ENCODE measurements at places on chromosomes 7 and 10.

GRCh38 chr10:45580371-45581215 lies 92.0 kb downstream of the ZFAND4 start:
- no peak for DNase-seq

GRCh38 chr7:44920119-44920518 lies 34.8 kb upstream of the PURB start:
- no peak for DNase-seq

DNA sequence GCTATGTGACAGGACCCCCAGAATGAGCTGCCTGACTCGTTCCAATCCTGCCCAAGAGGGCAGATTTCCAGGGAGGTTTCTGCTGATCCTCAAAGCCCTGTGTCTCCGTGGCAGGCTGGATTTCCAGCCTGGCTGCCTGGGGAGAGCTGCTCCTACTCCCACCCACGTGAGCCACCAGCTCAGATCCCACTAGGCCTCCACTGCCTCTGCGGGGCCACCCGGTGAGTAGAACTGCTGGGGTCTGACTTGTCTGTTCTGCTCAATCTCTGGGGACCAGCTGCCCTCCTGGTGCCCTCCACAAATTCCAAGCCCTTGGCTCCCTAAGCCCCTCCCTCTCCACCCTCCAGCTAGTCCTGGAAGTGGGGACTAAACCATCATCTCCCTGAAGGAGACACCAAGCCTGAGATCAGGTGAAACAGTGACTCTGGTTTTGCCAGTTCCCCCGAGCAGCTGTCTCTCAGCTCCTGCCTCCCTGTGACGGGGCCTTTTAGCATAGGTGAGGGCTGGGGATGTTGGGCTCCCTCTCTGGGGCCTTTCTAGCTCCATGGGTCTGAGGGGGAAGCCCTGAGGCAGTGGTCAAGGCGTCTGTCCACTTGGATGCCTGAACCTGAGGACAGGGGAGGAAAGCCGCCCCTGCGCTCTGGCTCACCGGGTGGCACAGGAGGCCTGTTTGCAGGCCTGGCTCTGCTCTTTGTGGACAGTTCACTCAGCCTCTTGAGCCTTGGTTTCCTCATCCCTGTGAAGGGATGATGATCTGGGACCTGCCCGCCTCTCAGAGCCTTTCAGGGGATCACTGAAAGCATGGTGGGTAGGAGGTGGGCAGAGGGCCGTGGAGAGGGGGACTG lies 5.6 kb downstream of the FAM241B start:
- DNase-seq: no peak

DNA sequence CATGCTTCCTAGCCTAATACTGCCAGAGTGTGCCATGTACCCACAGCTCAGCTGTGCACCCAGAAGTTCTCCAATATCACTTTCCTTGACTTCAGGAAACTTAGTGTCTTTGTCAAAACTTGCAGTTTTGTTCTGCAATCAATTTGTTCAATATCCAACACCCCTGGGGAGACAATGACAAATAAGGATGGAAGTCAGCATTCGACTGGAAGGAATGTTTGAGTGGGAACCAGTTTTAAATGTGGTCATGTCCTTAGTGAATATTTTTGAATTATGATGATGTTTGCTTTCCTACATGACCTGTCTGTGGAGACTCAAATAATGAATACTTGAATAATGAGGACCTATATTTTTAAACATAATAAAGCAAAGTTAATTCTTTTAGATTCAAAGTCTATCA lies 112.0 kb downstream of the ANK3 start:
- no peak for DNase-seq

DNA sequence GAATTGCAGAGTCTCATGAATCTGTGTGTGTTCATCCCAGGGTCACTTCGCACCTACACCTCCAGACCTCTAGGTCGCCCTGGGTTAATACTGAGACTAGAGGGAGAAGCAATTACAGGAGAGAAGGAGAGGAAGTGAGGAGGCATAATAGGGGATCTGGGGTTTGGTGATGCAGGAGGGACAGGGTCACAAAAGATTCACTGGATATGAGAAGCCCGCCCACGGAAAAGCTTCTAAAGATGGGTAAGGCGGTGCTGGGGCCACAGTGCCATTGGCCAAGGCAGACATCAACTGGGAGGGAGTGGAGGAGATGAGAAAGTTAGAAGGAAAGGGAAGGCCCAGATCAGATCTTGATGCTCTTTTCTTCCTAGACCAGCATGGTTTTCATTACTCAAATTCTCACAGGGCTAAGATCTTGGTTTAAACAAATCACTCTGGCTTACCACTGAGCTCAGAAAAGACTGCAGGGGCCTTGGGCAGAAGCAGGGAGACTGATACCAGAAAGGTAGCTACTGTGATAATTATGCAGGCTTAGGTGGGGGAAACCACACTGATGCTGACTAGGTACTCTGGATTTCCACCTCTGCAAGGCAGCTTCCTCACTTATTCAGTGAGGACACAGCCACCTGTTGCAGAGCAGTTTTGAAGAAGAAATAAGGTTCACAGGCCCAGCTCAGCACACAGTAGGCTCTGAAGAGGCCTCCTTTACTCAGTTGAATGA lies 17.4 kb upstream of the ZNF273 start:
- no peak for DNase-seq

GRCh38 chr7:30145426-30145970 lies 10.7 kb downstream of the MTURN start:
- DNase-seq: no peak

- no peak for DNase-seq
Observed at GRCh38 chr10:110190170-110190569, 17.2 kb upstream of the MXI1 start.

DNA sequence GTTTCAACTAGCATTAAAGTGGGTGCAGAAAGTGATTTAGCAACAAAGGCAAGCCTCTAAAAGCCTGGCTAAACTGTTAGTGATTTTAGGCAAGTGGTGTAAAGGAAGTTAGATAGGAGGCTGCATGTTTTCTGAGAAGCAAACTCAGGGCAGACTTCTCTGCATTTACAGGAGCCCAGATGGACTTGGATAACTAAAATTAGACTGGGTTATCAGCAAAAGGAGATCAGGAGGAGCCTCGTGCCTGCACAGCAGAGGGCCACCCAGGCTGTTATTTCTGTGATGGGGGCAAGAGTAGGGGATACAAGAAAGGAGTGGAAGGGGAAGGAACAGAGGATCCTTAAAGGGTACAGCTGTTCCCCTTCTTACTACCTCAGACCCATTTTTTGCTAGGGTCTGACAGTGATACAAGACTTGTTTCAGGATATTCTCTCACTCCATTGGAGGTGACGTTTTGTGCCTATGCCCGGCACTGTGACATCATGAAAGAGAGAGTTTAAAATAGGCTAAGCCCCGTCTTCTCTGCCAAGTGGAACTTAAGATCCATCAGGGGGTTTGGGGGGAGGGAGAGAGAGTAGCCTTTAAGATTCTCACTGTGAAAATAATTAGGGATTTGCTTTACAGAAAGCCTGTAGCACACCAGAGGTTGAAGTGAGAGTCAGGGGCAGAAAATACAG lies 49.6 kb upstream of the PDCD4 start:
- peak; percentile 82 for DNase-seq

- DNase-seq: no peak
Observed at GRCh38 chr7:128017460-128017859, 13.8 kb downstream of the LRRC4 start.

GRCh38 chr10:2300231-2300630 lies 562.9 kb upstream of the ADARB2 start:
- DNase-seq: no peak

GRCh38 chr10:29736366-29737073 lies 101.7 kb upstream of the SVIL start:
- DNase-seq: peak; percentile 76

GRCh38 chr7:2242541-2243429 lies 759 bp downstream of the NUDT1 start:
- no peak for DNase-seq

DNA sequence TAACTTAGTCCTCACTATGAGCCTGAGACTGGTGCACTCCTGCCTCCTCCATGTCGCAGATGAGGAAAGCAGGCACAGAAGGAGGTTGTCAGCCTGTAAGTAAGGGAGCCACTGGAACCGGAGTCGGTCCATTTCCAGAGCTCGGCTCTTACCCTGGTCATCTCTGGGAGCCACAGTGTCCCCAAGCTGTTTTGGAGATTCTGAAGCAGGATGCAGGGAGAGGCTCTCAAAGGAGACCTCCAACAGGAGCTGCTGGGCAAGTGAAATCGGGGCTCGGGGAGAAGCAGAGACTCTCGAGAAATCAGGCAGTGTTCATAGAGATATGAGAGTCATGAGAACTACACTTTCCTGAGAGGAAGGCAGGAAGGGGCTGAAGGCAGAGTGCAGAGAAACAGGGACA lies 39.0 kb downstream of the VSTM4 start:
- DNase-seq: no peak

- no peak for DNase-seq
Observed at GRCh38 chr10:111506266-111507034, 429.6 kb downstream of the ADRA2A start.

DNA sequence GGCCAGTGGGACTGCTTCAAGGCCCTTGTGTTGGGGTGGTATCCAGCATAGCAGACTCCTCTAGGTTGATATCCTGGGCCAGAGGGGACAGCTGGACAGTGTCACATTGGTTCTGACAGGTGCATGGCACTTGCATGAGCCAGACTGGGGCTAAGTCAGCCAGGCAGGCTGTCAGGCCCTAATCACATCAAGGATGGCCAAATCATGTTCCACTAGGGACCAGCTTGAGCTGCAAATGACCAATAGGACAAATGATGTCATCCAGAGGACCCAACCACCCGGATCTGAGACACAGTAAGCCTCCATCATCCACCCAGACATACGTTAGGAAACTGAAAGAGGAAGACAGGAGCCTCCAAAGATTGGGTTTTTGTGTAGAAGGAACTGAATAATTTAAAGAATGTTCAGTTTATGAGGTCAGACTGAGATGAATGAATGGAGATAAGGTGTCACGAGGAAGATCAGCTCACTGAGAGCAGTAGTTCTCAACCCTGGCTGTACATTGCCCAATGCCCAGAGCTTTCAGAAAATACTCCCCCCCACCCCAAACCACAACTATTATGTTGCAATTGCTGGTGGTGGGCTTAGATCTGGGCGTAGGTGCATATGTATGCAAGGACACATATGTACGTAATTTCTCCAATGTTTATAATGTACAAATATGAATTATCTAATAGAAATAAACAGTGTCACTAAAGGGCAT lies 75.2 kb upstream of the INHBA start:
- DNase-seq: peak; percentile 27

DNA sequence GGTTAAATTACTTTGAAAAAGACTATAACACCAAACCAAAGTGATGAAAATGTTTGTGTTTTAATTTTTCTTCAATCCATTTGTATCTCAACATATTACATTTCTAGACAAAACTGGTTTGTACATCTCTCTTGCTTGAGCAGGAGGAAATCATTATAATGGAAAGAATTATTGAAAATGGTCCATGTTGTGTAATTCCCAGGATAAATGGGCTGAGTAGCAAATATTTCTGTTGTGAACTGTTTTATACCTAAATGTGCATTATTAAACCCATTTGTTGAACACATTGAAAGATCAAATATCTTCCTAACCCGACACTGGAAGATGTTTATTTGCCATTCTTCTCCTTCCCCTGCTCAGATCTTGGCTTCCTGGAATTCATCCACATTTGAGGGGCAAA lies 14.1 kb upstream of the CDK6 start:
- peak; percentile 83 for DNase-seq

GRCh38 chr7:78770422-78771410 lies 682.8 kb downstream of the MAGI2 start:
- DNase-seq: peak; percentile 34

DNA sequence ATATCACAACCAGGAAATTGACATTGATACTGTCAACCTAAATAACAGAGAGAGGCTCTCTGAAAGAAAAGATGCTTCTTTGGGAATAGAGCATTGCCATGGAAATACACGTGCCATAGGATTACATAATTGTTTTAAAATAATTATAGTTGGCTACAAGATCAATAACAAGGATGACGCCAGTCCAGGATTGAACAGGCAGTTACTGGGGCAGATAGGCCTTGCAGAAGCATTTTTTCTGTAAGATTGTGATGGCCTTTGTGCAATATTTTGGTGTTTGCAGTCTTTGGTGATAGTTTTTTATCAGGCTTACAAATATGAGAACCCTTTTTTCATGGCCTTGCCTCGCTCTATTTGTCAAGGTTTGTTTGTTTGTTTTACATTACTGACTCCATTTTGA lies 10.5 kb downstream of the ACADSB start:
- DNase-seq: no peak

DNA sequence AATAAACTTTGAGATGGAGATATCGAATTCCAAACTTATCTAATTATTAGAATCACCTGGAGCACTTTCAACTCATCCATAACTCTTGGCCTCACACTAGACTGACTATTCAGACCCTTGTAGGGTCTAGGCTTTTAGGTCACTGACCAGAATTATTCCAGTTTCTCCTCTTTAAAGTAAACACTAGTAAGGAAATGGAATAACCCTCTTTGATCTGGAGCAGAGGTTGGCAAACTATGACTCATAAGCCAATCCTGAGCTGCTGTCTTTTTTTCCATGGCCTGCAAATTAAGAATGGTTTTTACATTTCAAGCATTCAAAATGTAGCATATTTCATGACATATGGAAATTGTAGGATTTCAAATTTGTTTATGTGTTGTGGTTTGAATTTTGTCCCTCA lies 1601.9 kb downstream of the REEP3 start:
- DNase-seq: no peak

DNA sequence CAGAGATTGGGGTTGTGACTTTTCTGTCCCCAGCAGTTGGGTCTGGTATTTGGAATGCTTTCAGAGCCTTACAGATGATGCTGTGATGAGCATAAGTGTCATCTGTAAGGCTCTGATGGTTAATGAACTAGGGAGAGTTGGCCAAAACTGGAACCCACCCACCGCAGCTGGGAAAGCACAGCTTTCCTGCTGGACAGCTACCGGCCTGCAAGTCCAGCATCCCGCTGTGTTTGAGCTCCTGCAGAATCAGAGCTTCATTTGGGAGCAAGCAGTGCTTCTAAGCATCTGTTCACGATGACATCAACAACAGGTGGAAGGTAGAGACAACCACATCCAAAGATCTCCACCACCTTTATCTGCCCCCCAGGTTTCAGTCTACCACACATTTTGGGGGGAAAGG lies 11.7 kb downstream of the UCN3 start:
- DNase-seq: peak; percentile 32

All from muscle of leg (tissue), 16 donors.